SK-MEL-5 (cell line): ENCODE measurements at places on chromosomes 7 and 10. TPM values are rescaled to one million over a fixed set of nuclear protein-coding genes. Genes with fewer than 3 reads are reported as not detected.

CHCHD3 gene
- 264 and 287 TPM in 2 replicates for total RNA-seq

TUBGCP2 gene
- 28.7 and 33.1 TPM in 2 replicates for total RNA-seq

CALCR gene
- 0.08 TPM in 1 of 2 replicates, not detected in the other for total RNA-seq

FOXI2 gene
- total RNA-seq = not detected in 2 replicates
